Activated CD4-positive, alpha-beta T cell treated with anti-CD3 and anti-CD28 coated beads, Interleukin-2, amount 50 U/mL, for 24 hours (primary cell): ENCODE measurements at places on chromosomes 13 and 19.

DNA sequence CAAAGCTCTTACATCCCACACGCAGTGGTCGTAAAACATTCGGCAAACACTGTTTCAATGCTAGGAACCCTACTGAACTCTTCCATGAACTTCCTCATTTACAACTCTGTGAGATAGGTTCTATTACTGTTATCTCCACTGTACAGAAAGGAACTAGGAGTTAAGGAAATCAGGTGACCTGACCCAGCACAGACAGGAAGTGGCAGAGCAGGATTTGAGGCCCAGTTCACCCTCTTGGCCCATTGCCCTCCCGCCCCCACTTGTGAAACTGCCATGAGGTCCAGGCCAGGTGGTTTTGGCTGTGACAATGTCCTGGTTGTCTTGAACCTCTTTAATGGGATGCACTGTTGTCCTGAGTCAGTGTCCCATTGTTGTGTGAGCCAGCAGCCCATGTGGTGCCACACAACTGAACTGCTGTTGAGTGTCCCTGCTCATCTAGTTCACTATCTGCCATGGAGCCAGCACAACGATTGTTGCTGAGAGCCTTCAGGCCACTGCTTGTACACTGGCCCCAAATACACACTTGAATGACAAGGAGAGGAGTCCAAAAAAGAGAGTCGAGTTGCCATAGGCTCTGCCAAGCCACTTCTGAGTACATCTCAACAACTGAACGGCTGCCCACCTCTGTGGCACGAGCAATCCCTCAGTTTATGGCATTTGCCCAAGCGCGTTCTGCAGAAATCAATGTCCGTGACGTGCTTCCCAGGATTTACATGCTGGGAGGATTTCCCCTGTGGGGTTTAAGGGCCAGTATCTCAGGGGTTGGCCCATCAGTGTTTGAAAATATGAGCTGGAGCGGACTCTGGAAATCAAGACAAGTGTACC is 484.6 kb downstream of the TSHZ3 start:
- no peak for DNase-seq

DNA sequence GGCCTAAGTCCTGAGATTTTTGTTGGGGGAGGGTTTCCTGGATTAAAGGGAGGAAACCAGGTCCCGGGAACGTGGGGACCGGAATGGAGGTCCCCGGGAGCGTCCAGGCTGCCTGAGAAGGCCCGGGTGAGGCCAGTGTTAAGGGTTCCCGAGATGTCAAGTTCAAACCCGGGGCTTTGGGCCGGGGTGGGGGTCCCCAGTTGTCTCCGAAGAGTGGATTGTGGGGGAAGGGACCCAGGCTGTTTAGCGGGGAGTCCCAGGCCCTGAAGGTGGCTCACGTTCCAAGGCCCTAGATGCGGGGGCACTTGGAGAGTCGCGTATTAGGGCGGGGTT is 262 bp downstream of the COX7A1 start:
- no peak for DNase-seq

- DNase-seq: no peak
Observed at GRCh38 chr13:65470781-65471180, 1759.4 kb downstream of the PCDH9 start.

DNA sequence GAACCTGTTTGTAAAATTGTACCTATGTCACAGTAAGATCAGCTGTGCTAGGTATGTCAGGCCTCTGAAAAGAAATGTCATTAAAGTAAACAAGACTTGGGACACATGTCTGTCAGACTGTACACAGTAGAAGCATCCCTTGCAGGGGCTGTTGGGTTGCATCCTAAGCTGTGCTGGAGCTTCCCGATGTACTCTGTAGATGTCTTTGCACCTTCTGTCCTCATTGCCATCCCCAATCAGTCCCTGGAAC is 48.7 kb upstream of the GPR183 start:
- DNase-seq: no peak

DNA sequence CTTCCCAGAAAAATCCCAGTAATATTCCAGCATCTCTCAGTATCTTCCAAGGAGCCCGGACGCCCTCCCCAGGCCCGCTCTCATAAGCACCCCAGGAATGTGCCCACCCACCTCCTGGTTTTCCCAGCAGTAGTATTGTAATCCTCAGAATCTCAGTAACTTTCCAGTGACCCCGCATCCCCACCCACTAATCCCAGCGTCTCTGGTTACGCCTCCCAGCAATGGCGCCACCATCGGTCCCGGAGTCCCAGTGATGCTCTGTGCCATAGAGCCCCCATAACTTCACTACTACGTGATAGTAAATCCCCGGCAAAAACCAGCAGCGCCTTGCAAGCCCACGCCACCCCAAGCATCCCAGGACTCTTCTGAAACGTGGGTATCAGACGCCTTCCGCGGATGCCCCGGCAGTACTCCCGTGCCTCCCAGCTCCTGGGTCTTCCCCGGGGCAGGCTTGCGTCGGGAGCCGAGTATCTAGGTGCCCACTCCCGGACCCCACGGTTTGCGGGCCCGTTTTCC is 928 bp upstream of the PNPLA6 start:
- DNase-seq: no peak

DNA sequence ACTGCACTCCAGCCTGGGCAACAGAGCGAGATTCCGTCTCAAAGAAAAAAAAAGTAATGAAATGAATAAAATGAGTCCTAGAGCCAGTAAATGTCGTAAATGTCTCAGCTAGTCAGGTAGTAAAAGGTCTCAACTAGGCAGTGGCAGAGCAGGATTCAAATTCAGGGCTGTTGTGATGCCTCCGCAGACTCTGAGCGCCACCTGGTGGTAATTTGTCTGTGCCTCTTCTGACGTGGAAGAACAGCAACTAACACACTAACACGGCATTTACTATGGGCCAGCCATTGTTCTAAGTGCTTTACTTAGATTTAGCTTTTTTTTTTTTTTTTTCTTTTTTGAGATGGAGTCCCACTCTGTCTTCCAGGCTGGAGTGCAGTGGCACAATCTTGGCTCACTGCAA is 30.2 kb downstream of the CYP2F1 start:
- peak; percentile 89 for DNase-seq

GRCh38 chr19:49301165-49301865 is 23.7 kb downstream of the SLC6A16 start:
- peak; percentile 75 for DNase-seq

- DNase-seq: no peak
Observed at GRCh38 chr13:23799945-23800344, 89.3 kb downstream of the MIPEP start.

GRCh38 chr19:39351537-39352064 is 9.4 kb downstream of the SAMD4B start:
- no peak for DNase-seq

GRCh38 chr13:71727042-71727441 is 140.0 kb downstream of the DACH1 start:
- DNase-seq: no peak

- no peak for DNase-seq
Observed at GRCh38 chr19:2811221-2811722, 8.4 kb upstream of the ZNF554 start.

DNA sequence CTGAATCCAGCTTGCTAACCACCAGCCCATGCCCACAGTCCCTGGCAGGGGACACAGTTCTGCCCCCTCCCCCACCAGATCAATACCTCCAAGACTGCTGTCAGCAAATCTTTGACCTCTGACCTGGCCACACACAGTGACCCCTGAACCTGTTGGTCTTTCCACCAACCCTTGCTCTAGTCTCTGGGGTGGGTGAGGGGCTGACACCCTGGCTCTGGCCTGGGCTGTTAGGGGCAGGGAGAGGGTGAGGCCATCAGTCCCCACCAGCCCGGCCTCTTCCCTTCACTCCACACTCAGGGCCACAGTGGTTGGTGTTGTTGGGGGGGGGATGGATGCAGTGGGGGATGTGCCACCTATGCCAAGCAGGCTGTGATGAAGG is 21.8 kb upstream of the SLC7A10 start:
- no peak for DNase-seq

DNA sequence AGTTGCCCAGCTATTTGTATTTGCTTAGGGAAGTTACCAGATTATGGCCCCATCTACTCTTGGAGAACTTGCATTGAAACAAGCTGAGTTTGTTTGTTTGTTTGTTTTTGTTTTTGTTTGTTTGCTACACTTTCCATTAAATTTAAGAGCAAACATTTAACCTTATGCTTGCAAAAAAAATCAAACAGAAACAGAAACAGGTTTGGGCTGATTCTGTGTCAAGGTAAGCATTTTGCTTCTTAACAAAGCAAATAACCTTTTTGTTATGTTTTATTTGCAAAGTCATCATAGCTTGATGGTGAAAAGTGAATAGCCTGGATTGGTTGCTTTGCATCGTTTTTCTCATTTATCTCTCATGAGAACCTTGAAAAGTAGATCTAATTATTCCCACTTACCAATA is 531.8 kb downstream of the EFNB2 start:
- DNase-seq: no peak

DNA sequence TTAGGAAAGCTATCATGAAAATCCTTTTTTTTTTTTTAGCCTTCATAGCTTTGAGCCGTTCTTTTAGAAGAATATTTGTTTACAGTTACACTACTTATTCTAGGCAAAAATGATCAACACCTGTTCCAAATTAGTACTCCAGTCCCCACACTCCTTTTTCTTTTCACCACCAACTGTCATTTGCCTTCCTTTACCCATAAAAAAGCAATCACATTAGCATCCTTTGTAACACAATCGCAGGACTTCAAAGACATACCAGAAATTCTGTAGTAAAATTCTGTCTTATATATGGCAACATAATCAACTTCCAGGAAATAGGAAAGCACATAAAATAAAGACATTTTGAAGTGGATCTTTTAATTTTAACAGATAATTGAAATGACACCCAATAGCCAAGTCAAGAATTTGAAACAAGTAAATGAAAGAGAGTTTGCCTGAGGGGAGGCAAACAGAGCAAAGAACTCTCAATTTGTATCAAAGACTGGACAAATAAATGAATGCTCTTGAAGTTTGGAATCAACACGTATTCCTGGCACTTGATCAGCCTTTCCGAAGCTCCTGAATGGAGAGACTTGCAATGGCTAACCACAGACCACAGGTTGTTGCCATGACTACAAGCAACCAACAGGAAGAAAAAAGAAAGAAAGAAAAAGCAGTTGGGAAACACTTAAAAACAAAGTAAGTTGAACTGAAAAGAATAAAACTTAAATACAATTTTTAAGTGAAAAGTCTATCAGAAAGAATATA is 206.8 kb downstream of the PCDH9 start:
- DNase-seq: no peak

DNA sequence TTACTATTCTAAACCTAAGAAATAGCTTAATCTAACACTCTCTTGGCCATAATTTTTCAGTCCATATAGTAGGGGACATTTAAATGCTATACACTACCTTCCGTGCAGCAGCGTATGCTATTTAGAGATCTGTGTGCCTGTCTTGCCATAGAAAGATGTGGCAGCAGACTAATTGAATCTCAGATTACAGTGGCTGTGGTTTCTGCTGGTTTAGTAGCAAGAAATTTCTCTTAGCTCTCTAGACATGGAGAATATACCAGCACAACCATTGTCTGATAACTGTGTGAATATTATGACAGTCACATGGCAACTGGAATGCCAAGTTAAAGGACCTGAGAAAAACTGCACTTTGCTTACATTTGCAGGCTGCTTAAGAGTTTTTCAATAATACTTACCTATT is 672.4 kb upstream of the MIR17HG start:
- DNase-seq: no peak

- no peak for DNase-seq
Observed at GRCh38 chr13:29977476-29978120, 127.2 kb upstream of the UBL3 start.

DNA sequence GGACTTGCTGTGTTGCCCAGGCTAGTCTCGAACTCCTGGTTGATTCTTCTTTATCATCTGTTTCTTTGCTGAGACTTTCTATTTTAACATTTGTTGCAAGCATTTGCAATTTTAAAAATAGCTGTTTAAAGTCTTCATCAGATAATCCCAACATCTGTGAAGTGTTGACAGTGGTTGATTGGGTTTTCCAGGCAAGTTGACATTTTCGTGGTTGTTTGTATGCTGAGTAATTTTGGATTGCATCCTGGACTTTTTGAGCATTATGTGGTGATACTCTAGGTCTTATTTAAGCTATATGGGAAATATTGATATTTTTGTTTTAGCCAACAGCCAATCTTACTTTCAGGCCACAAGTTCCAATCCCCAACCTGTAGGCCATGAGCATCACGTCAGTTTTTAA is 25.1 kb downstream of the AP1M1 start:
- DNase-seq: no peak

GRCh38 chr13:73300718-73301425 is 242.1 kb downstream of the KLF5 start:
- DNase-seq: no peak
